Stromal cell of bone marrow (primary cell): ENCODE measurements at places on chromosomes 6 and 20.

GRCh38 chr6:125750692-125751333 lies 1.4 kb downstream of the HEY2 start:
- DNase-seq = no peak

DNA sequence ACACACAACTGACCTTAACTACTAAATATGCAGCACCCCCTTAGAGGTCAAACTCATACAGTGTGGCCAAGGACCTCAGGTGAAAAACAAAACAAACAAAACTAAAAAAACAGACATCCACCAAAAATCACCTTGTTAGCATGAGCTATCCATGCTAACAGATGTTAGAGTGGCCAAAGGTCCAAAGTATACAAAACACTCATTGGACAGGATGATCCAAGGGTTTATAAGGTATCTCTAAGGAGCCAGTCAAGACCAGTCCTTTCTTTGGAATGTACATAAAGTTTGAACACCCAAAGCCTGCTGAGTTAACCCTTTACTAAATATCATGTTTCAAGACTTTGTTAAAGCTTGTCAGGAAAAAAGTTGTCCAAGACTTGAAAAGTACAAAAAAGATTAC lies 35.8 kb downstream of the THEMIS start:
- no peak for DNase-seq

DNA sequence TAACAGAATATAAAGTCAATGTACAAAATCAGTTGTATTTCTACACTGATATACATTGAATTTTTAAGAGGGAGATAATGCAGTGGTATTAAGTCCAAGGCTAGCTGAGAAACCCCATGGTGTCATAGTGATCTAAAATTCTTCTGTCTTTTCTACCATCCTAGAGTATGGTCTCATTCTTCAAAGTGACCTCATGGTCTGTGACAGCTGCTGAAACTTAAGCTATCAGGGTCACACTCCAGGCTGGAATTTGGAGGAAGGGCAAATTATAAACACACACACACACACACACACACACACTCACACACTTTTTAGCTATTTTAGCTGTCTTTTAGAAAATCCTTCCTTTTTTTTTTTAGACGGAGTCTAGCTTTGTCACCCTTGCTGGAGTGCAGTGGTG lies 47.3 kb upstream of the DYNLRB1 start:
- DNase-seq = no peak

DNA sequence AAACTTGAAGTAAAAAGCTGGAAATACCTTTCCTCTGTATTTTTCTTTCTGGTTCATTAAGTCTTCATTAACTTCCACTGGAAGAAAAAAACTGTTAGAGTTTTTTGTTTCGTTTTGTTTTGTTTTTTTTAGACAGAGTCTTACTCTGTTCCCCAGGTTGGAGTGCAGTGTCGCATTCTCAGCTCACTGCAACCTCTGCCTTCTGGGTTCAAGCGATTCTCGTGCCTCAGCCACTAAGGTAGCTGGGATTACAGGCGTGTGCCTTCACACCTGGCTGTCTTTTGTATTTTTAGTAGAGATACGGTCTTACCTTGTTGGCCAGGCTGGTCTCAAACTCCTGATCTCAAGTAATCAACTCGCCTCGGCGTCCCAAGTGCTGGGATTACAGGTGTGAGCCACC lies 14.9 kb downstream of the RPF2 start:
- no peak for DNase-seq

DNA sequence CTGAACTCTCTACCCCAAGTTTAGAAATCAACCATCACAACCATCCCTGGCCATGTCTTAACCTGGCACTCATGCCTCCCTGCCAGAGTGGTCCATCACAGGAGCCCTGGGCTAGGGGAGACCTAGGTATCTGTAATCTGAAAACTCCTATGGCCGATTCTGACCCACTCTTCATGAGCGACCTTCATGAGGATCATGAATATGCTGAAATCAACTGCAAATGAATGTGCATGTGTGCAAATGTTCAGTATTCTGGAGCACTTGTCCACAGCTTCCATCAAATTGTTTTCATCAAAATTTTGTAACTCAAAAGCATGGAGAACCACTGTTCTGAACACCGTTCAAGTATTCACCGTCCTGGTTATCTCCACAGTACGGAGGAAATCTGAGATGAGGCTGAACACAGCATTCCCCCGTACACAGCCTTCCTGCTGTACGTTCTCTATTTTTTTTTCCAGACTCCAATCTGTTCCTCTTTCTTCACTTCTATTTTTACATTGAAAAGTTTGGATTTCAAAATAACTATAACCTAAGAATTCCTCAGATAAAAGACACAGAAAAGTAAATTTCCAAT lies 17.7 kb downstream of the METTL24 start:
- DNase-seq = no peak

DNA sequence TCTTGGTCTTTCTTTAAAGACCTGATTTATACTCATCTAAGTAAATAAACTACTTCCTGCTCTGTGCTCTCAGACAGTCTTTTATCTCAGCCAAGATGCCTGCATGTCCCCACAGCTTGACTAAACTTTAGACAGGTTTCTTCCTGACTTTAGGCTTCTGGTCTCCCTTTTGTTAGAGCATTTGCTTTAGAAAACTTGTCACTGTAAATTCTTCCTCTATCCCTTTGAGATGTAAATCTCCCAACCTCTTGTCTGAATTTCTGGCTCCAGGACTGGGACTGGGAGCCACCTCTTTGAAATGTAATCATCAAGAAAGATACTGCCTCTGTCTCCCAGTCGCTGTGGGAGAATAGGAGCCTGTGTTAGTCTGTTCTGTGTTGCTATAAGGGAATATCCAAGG lies 739.9 kb downstream of the C6orf118 start:
- DNase-seq = no peak

GRCh38 chr6:42402184-42402583 lies 49.5 kb downstream of the TRERF1 start:
- DNase-seq = no peak
